ENCODE measurements at places on chromosomes 13 and 19.

- H3K4me3 ChIP-seq: no peak overlapping the region
- H3K4me1 ChIP-seq: no peaks in the 10 kb centered on the region
- no peaks in the 10 kb centered on the region for H3K36me3 ChIP-seq
- no peaks in the 10 kb centered on the region for H3K27me3 ChIP-seq
- DNase-seq: no peak
Observed at GRCh38 chr13:75724752-75725517, 88.8 kb downstream of the LMO7 start.

- H3K27ac ChIP-seq: no peak overlapping the region
- no peak for DNase-seq
- H3K4me3 ChIP-seq: no peak overlapping the region
- H3K4me1 ChIP-seq: peaks cover 1% of the 10 kb centered on the region
Observed at GRCh38 chr13:93953841-93954240, 525.6 kb downstream of the DCT start.

- H3K4me1 ChIP-seq: no peaks in the 10 kb centered on the region
- peak within 1 kb of the TSS; percentile 69 for H3K4me3 ChIP-seq
- no peaks in the 10 kb centered on the region for H3K27me3 ChIP-seq
- peak; percentile 60 for DNase-seq
Observed at GRCh38 chr13:52159159-52159982, at the start of gene NEK3. Gene NEK3, minus strand, starts transcription at chr13:52159597. Its CDS starts 3,406 bp downstream, at chr13:52156191.

DNA sequence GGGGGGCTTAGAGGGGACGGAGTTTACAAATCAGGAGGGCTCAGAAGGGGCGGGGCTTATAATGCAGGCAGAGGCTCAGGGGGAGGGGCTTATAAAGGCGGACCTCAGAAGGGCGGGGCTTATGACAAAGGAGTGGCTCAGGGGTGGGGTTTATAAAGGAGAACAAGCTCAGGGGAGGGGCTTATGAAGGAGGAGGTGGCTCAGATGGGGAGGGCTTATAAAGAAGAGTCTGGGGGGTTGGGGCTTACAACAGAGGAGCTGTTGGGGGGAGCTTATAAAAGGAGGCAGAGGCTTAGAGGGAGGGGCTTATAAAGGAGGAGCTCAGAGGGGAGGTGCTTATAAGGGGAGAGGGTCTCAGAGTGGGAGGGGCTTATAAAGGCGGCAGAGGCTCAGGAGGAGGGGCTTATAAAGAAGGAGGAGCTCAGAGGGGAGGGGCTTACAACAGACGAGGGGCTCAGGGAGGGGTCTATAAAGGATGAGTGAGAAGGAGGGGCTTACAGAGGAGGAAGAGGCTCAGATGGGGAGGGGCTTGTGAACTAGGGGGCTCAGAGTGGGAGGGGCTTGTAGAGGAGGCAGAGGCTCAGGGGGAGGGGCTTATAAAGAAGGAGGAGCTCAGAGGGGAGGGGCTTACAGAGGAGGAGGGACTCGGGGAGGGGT is 1.0 kb downstream of the SMIM24 start:
- DNase-seq: no peak
- H3K27ac ChIP-seq: no peak overlapping the region
- peaks cover 2% of the 10 kb centered on the region for H3K27me3 ChIP-seq
- no peaks in the 10 kb centered on the region for H3K4me1 ChIP-seq

- no peak for DNase-seq
- no peak overlapping the region for H3K4me3 ChIP-seq
- H3K27ac ChIP-seq: no peak overlapping the region
- no peaks in the 10 kb centered on the region for H3K27me3 ChIP-seq
Observed at GRCh38 chr19:17116996-17117702, 41.6 kb downstream of the MYO9B start.

- no peak overlapping the region for H3K4me3 ChIP-seq
- H3K27ac ChIP-seq: no peak overlapping the region
- no peaks in the 10 kb centered on the region for H3K27me3 ChIP-seq
- no peak for DNase-seq
- H3K4me1 ChIP-seq: no peaks in the 10 kb centered on the region
Observed at GRCh38 chr13:26411206-26411605, 146.3 kb upstream of the WASF3 start.

DNA sequence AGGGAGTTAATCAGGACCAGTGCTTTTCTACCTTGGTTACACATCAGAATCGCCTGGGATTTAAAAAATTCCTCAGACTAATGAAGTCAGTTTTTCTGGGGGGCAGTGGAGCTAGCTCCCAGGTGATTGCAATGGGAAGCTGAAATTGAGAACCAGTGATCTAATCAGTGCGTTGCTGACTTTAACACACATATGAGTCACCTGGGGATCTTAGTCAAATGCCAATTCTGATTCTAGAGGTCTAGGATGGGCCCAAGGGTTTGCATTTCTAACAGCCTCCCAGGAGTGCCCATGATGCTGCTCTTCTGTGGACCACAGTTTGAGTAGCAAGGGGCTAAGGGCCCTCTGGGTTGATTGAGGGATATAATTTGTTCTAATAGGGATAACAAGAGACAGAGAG is 54.5 kb downstream of the KL start:
- no peaks in the 10 kb centered on the region for H3K4me1 ChIP-seq
- H3K36me3 ChIP-seq: no peaks in the 10 kb centered on the region
- DNase-seq: no peak
- no peak overlapping the region for H3K4me3 ChIP-seq

GRCh38 chr19:11256189-11256588 is 6.1 kb downstream of the DOCK6 start:
- H3K4me1 ChIP-seq: no peaks in the 10 kb centered on the region
- H3K36me3 ChIP-seq: no peaks in the 10 kb centered on the region
- H3K27me3 ChIP-seq: no peaks in the 10 kb centered on the region
- H3K4me3 ChIP-seq: no peak overlapping the region
- no peak overlapping the region for H3K27ac ChIP-seq

DNA sequence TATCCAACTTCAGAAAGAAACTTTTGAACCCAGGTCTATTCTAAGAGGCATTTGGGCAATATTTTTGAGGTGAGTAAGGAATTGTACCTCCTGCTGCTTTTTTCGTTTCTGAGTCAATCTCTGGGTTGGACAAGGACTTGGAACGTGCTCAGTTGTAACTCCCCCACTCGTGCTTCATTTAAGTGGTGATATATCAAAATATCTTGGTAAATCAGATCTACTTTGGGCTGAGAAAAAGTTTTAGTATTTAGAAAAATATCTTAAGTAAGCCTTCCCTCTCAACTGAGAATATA is 728.9 kb downstream of the EFNB2 start:
- no peaks in the 10 kb centered on the region for H3K36me3 ChIP-seq
- H3K27ac ChIP-seq: no peak overlapping the region
- DNase-seq: no peak
- H3K27me3 ChIP-seq: no peaks in the 10 kb centered on the region
- no peak overlapping the region for H3K4me3 ChIP-seq
- no peaks in the 10 kb centered on the region for H3K4me1 ChIP-seq

DNA sequence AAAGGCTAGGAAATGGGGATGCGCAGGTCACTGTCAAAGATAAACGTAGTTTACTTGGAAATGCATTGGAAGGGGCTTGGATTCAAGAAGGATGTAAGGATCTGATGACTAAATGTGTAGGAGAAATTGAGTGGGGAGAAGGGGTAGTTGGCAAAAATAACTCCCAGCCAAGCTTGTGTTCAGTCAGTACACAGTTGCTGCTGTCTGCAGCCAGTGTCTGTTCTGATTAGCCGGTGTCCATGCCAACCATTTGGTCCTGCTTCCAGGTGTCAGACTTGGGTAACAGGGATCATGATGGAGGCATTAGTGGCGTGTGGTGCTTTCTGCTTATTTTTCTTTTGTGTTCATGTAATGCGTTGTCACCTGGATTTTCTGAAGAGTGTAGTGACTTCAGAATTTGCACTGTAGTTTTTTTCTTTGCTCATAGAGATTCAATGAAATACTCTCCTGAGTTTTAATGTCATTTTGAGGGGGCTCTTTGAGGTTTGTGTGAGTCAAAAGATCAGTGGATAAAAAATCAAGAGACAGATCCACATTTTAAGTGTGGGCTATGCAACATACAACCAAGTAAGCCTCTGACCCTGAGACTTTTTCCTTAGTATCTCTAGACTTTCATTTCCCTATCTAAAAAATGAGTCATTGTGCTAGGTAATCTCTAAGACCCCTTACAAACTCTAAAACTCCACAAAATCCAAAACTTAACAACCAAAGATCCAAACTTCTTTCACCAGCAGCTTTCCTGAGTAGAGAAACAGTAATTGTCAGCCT is 103.9 kb downstream of the WDFY2 start:
- no peaks in the 10 kb centered on the region for H3K4me1 ChIP-seq
- no peak overlapping the region for H3K4me3 ChIP-seq
- no peaks in the 10 kb centered on the region for H3K27me3 ChIP-seq
- no peak for DNase-seq

DNA sequence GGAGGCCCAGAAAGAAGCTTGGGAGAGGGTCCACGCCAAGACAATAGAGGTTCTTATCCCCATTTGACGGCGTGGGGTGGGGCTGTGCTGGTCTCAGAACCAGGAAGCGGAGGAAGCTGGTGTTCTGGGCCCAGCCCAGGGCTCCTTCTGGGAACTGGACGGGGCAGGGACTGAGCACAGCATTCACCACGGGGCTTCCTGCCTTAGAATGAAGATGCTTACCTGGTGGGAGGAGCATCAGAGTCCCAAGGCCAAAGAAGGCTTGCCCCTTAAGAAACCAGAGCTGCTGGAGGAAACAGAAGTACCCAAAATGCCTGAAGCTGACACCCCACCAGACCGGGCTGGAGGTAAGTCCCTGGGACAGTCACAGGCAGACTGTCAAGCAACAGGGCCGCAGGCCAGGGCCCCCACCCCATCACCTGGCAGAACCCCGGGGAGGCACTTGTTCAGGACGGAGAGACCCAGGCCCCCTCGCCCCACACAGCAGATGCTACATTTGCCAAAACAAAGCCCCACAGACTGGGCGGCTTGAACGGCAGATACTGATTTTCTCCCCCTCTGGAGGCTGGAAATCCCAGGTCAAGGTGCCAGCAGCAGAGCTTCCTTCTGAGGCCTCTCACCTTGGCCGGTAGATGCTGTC is 17.8 kb upstream of the IGLON5 start:
- H3K36me3 ChIP-seq: no peaks in the 10 kb centered on the region
- no peaks in the 10 kb centered on the region for H3K4me1 ChIP-seq
- H3K27ac ChIP-seq: no peak overlapping the region
- H3K4me3 ChIP-seq: no peak overlapping the region
- peaks cover 2% of the 10 kb centered on the region for H3K27me3 ChIP-seq

GRCh38 chr19:29714371-29714952 is 599 bp downstream of the C19orf12 start:
- H3K4me3 ChIP-seq: peak overlapping the region; percentile 97
- DNase-seq: no peak
- H3K4me1 ChIP-seq: peaks cover 60% of the 10 kb centered on the region
- H3K27me3 ChIP-seq: no peaks in the 10 kb centered on the region

DNA sequence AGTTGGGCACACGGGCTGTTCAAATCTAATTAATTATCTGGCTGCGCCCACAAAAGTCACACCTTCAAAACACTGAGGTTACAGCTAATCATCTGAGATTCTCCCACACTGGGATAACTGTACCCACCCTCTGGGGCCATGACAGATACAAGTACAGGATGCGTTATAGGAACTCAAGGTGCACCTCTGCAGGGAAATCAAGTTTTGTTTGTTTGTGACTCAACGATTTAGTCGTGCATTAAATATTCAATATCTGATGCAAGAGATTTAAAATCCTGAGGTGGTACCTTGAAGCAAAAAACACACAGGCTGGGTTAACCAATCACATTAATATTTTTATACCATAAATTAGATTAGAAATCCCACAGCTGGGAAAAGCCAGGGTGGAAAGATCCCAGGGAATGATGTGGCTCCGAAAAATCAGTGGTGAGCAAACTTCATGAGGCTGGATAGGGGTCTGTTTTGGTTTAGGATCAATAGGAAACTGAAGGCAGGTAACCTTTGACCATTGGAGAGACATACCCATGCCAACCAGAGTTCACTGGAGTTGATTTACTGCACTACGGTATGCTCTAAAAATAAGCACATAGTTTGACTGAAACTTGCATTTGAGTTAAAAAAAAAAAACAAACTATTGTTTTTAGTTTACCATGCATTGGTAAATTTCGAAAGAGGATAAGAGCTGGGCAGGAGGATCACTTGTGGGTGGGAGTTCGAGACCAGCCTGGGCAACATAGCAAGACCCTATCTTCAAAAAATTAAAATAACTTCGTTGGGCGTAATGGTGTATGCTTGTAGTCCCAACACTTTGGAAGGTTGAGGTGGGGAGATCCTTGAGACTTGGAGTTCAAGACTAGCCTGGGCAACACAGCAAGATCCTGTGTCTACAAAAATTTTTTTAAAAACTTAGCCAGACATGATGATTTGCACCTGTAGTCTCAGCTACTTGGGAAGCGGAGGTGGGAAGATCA is 23.9 kb upstream of the CEBPG start:
- H3K27me3 ChIP-seq: no peaks in the 10 kb centered on the region
- no peak for DNase-seq
- no peaks in the 10 kb centered on the region for H3K36me3 ChIP-seq
- peaks cover 4% of the 10 kb centered on the region for H3K4me1 ChIP-seq

GRCh38 chr13:68509734-68510621 is 1279.8 kb upstream of the PCDH9 start:
- H3K4me1 ChIP-seq: no peaks in the 10 kb centered on the region
- no peaks in the 10 kb centered on the region for H3K27me3 ChIP-seq
- no peak overlapping the region for H3K27ac ChIP-seq
- H3K36me3 ChIP-seq: no peaks in the 10 kb centered on the region

DNA sequence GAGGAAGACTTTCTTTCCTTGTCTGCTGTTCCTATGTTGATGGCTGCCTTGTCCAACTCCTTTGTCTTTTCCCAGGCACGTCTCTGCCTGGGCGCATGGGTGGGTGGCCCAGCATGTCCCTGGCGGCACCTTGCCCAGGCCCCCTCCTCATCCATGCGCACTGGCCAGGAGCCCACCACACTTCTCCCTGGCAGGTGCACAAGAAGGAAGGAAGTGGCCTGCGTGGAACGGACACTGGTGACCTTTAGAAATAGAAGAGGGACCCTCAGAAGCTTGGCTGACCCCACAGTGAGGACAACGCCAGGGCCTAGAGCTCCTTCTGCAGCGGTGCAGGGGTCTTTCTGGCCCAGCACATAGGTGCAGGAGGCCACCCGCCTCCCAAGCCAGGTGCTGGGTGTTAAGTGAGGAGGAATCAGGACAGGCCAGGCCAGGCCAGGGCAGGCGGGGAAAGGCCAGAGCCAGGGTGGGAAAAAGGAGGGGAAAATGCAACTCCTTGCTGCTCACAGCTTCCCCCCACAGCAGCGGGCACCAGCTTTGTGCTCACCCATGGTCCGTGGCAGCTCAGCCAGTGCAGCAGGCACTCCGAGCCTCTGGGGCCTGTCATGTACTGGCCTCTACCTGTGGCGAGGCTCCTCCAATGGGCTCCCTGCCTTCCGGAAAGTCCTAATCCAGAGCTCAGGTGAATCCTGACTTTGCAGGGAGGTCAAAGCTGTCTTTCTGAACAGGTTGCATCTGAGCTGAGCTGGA is 104.0 kb downstream of the SOX1 start:
- H3K36me3 ChIP-seq: no peaks in the 10 kb centered on the region
- no peaks in the 10 kb centered on the region for H3K27me3 ChIP-seq
- H3K27ac ChIP-seq: no peak overlapping the region
- no peak overlapping the region for H3K4me3 ChIP-seq
- H3K4me1 ChIP-seq: no peaks in the 10 kb centered on the region
- DNase-seq: no peak

DNA sequence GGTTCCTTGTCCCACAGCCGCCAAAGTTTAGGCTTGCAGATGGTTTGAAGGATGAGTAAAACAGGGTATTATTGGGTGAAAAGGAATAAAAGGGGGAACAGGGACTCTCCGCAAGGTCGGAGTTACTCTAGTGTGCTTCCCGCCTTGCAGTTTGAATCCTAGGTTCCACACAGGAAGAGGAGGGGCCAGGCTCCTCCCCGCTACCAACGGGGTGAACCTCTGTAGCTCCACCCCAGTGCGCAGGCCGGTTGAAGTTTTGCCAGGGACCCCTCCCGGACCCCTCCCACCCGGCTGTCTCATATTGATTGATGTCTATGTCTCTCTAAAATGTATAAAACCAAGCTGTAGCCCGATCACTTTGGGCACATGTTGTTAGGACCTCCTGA is 11.6 kb upstream of the GTF2F2 start:
- H3K4me3 ChIP-seq: no peak overlapping the region
- no peaks in the 10 kb centered on the region for H3K4me1 ChIP-seq

All from liver (tissue), 10 donors.